HT-29 (cell line): ENCODE measurements at places on chromosomes 6 and 20. TPM values are rescaled to one million over a fixed set of nuclear protein-coding genes. Genes with fewer than 3 reads are reported as not detected.

PROKR2 gene
- total RNA-seq, result not detected in 2 replicates

RPS6KA2 gene
- 1.1 and 3.4 TPM in 2 replicates for total RNA-seq

FAM209B gene
- total RNA-seq, result not detected in 2 replicates

SLCO4A1 gene
- total RNA-seq, result 78.8 and 83.4 TPM in 2 replicates

OR2H1 gene
- total RNA-seq, result not detected in 2 replicates

RING1 gene
- total RNA-seq, result 36.1 and 37.2 TPM in 2 replicates

BPIFB1 gene
- total RNA-seq, result not detected in 2 replicates

CFAP61 gene
- total RNA-seq, result not detected in 2 replicates

GHRH gene
- not detected in 2 replicates for total RNA-seq

VSTM2L gene
- not detected in 2 replicates for total RNA-seq

PAX1 gene
- total RNA-seq, result not detected in 2 replicates

OR2J3 gene
- not detected in 2 replicates for total RNA-seq

FAM162B gene
- not detected in 2 replicates for total RNA-seq

SLC35D3 gene
- 0.05 and 0.66 TPM in 2 replicates for total RNA-seq

ENPP3 gene
- not detected in 2 replicates for total RNA-seq

KIAA1755 gene
- 0.05 TPM in 1 of 2 replicates, not detected in the other for total RNA-seq

IFT52 gene
- 19.9 and 25.5 TPM in 2 replicates for total RNA-seq

NEDD9 gene
- 35.4 and 36.4 TPM in 2 replicates for total RNA-seq

MAP3K4 gene
- 12.6 and 16.1 TPM in 2 replicates for total RNA-seq

BMP2 gene
- 9.8 and 11.7 TPM in 2 replicates for total RNA-seq

SLC13A3 gene
- total RNA-seq, result not detected in 2 replicates

C20orf204 gene
- total RNA-seq, result 0.69 and 1.5 TPM in 2 replicates

SLC12A5 gene
- total RNA-seq, result not detected in 2 replicates

FGD2 gene
- 0.31 and 0.53 TPM in 2 replicates for total RNA-seq

THBS2 gene
- total RNA-seq, result not detected in 2 replicates

ACTL10 gene
- 16.5 and 18.5 TPM in 2 replicates for total RNA-seq

CALHM6 gene
- total RNA-seq, result not detected in 2 replicates

C4B gene
- total RNA-seq, result 1.4 and 1.9 TPM in 2 replicates

ADTRP gene
- total RNA-seq, result 0.13 and 0.83 TPM in 2 replicates

TFB1M gene
- 10.0 and 12.9 TPM in 2 replicates for total RNA-seq

HSPA1B gene
- 655 TPM in 2 replicates for total RNA-seq

CAPN11 gene
- 0.23 TPM in 1 of 2 replicates, not detected in the other for total RNA-seq

TENT5A gene
- total RNA-seq, result 2.6 and 3.9 TPM in 2 replicates

CHD6 gene
- total RNA-seq, result 16.4 and 18.5 TPM in 2 replicates

PRDM13 gene
- not detected in 2 replicates for total RNA-seq

CNBD2 gene
- total RNA-seq, result 13.7 and 14.5 TPM in 2 replicates

PSORS1C1 gene
- 1.1 and 1.2 TPM in 2 replicates for total RNA-seq

CLVS2 gene
- not detected in 2 replicates for total RNA-seq

SPATA2 gene
- 10.2 and 10.7 TPM in 2 replicates for total RNA-seq
